ENCODE measurements at places on chromosomes 2 and 18.
A peak's percentile ranks its signal among the peaks of the same experiment; 100 is the strongest.

DNA sequence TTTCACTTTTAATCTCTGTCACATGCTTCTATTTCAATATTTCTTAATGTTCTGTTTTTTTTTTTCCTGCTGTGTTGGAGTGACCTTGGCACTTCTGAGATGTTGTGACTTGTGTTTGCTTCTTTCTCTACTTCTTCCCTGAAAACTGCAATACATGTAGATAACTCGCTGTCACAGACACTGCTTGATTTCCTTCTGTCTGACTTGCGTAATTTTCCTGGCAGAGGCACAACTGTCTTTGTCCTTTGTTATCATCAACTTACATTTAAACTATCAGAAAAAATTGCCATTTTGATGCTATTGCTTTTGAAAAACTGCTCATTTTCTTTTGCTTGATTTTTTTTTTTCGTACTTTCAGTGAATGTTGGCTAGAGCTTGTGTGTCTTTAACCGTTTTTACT is 69.0 kb downstream of the BABAM2 start:
- DNase-seq = no peak

- DNase-seq = no peak
Observed at GRCh38 chr2:114545052-114545451, 102.6 kb downstream of the DPP10 start.

DNA sequence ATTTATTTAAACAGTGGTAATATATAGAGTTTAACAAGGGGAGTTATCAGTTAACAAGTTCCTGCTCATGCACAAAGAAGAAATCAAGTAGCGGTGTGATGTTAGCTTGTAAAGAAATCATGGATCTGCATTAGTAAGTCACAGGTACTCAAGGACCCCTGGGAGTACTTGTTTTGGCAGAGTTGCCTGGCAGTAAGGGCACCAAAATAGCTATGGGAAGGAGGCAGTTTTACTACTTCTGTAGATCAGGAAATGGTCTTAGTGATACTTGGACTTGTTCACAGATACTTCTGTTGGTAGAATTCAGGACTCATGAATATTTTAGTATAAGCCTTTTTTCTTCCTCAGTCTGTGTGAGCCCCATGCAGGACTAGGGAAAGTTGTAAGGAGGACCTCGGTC is 107.3 kb upstream of the IL1R2 start:
- no peak for DNase-seq

DNA sequence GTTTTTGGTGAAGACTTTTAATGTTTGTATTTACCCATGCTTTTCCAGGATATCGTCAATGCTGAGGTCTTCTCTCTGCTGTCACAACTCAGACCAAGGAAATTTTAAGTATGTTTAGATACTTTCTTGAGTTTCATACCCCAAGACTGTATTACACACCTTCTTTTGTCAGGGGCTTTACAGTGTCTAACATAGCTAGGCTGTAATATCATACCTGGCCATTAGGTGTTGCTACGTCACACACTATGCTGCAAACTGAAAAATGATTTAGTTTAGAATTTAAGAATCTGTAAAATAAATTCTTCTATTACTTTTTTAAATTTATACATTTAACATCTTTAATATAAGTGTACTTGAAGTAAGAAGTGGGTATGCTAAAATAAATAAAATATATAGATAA is 358.4 kb upstream of the NRP2 start:
- DNase-seq = no peak

DNA sequence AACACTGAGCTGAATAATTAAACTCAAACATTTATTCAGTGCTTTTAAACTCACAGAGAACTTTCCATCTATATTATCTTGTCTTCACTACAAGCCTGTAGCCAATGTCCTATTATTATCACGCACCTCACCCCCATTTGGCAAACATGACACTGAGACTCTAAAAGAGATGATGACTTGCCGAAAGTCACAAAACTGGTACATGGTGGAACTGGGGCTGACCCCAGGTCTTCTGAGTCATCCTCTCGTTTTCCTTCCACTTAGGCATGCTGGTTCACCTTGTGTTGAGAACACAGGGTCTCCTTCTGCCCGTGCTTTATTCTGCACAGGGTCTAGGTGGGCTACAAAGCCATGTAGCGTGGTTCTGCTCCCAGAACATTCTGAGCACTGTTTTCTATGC is 230.0 kb upstream of the MGAT5 start:
- DNase-seq = no peak

DNA sequence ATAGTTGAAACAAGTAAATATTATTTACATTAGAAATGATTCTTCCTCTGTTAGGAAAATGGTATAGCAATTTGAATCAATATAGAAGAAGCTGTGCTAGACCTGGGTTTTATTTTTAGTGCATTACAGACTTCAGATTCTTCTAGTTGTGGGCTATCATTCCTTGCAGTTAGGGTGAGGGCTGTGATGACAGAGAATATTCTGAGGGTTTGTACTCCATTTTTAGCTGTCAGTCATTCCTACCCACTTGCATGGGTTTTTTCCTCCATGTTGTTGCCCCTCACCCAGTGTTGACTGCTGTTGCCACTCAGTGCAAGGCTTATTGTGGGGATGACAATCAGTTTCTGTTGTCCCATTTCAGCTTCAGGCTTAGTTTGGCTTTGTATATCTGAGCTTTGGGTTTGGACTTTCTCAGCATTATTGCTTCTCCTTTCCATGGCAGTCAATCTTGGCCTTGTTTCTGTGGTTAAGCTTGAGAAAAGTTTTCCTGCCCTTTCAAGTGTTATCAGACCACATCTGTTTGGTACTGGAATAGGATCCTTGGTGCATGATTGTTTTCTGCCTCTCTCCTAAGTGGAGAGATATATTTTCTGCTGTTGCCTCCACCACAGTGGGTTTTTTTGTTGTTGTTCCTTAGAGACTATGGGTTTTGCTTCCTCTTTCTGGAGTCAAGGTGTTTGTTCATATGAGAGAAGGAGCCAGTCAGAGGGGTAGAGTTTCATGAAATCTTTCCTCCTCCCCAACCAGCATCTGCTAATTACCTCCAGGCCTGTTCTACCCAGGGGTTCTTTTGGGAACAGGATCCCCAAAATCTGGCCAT is 312.7 kb upstream of the CWC22 start:
- no peak for DNase-seq

DNA sequence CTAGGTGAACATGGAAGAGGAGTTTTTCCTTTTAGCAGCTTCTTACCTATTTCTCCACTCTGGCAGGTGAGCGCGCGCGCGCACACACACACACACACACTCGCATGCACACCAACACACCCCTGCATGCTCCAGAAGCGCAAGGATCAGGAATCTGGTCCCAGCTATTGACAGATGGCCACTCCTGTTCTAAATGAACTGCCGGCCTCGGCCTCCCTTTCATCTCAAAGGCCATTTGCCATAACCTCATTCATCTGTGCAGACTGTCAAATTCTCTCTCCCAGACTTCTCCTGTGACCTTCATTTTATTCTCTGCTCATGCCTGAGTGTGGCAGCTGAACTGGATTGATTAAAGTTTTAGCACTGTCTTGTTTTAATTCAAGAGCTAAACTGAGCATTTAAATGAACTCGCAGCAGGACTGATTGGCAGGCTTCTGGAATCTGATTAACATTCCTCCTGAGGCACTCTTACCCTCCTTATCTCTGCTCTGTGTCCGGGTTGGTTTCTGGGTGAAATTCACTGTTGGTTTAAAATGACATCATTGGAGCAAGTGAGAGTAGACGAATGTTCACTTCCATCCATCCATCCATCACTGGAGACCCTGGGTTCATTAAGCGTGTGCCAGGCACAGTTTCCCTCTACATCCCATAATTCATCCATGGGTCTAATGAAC is 58.8 kb downstream of the FECH start:
- DNase-seq = no peak

- no peak for DNase-seq
Observed at GRCh38 chr2:149213764-149214493, 116.5 kb upstream of the LYPD6 start.

DNA sequence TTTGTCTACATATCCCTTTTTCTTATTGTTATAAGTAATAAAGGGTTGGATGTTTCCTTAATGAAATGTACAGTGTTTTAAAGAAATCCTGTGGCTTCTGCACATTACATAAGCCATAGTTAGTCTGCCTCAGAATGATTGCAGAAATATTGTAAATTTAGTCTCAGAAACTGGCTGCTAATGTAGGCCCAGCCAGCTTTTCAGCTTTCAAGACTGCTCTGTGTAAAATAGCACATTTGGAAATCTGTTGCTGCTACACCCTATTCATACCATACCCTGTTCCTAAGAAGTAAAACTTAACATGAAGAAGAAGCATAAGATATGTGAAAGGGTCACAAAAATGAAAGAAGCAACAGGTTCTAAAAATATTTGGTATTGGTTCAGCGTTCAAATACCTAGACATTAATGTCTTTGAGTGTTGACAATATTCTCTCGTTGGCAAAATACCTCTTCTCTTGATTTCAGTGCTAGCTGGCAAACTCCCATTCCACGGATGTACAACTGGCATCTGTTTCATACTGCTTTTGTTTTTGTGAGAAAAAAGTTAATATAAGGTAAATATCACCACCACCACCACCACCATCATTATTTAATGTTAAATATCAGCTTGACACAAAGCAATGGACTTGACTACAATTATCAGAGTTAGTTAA is 19.2 kb upstream of the NCKAP1 start:
- DNase-seq = no peak

DNA sequence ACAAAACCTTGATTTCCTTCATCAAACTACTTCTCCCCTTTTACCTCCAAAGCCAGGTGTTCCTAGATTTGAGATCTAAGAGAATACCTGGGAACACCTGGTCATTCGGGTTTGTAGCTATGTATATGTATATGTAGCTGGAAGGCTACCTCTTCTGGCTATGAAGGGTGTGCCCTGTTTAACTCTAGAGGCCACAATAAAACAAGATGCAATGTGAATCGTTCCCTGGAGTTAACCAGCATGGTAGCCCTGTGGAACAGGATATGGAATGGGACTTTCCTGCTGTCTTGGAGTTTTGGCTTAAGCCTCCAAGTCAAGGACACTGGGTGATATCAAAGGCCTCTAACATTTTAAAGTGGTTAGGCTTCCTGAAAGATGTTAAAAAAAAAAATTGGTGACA is 17.7 kb upstream of the NFU1 start:
- DNase-seq = no peak

- DNase-seq = no peak
Observed at GRCh38 chr2:77199411-77199810, 322.8 kb downstream of the LRRTM4 start.

DNA sequence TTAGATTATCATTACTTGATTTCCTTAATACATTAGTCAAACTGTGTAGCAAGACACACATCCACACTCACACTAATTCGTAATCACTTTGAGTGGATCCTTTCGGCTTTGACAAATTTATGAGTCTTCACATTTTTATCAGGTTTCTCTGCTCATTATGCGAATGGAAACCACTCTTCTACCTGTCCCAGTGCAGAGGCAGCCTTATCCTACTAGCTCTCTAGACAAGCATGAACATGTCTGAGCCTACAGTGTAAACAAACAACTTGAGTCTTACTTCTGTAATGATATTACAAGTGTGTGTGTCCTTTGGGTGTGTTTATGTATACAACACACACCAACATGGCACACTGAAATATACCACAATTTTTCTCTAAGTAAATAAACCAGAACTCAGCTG is 361.9 kb upstream of the CHST9 start:
- no peak for DNase-seq

GRCh38 chr2:74181739-74182138 is 3.1 kb upstream of the MOB1A start:
- DNase-seq = no peak

DNA sequence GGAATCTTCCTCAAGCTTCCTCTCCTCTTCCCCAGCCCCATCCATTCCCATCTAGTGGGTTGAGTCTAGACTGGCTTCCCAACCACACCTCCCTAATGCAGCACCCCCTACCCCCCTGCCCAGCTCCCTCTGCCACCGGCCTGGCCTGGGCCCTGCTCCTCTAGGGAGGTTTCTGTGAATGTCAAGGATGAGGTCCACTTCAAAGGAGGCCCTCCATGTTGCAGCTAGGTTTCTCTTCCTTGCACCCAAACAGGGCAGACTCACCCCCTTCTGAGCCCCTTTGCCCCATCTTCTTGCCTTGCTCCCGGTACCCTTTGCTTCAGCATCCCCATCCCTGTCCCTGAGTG is 18.3 kb downstream of the EMX1 start:
- no peak for DNase-seq

DNA sequence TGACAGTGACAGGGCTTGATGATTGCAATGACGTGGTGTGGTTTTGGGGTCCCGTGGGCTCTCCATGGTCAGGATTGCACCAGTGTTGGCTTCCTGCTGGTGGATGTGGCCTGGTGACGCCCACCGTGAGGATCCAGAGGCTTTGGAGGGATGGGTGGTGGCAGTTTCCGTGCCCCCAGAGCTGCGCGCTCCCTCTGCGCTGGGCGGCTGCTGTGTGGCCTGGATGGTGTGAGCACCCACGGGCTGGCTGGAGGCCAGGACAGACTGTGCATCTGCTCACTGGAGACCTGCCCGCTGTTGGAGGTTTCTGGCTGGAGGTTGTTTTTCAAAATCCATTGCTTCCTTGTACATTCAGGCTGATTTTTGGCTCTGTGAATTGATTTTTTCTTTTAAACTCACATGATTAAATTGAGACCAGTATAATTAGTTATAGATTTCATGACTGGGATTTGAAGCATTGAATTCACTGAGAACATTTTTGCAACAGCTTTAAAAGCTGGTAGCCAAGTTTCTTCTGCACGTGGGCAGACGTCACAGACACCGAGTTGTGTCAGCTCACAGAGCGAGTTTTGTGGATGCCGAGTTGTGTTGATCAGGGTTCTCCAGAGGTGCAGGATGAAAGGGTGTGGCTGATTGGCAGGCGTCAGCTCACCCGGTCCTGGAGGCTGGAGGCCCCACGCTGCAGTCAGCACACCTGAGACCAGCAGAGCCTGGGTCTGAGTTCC is 72.7 kb downstream of the KCNG2 start:
- peak; percentile 75 for DNase-seq

DNA sequence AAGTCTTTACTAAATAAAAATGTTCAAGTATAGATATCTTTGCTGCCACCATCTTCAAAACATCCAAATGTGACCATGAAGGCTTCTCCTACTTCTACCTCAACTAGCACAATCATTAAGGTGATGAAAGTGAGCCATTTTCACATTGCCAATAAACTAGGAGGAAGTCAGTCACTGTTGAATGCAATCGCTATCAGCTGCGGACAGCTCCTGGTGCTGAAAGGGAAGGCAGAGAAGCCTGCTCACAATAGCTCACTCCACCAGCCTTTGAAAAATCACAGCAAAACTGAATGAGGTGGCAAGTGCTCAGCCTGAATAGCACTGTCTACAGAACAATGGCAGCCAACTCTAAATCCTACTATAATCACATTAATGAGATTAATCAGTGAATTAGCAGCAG is 2.2 kb downstream of the MYT1L start:
- DNase-seq = no peak
